Thymus (tissue), 14 donors: ENCODE measurements at places on chromosomes 13 and 19.

GRCh38 chr19:15453091-15453578, 3.4 kb upstream of the WIZ start:
- DNase-seq: no peak
- H3K27ac ChIP-seq: no peak overlapping the region
- H3K36me3 ChIP-seq: peaks cover 64% of the 10 kb centered on the region
- peaks cover 4% of the 10 kb centered on the region for H3K27me3 ChIP-seq
- no peak overlapping the region for H3K4me3 ChIP-seq

DNA sequence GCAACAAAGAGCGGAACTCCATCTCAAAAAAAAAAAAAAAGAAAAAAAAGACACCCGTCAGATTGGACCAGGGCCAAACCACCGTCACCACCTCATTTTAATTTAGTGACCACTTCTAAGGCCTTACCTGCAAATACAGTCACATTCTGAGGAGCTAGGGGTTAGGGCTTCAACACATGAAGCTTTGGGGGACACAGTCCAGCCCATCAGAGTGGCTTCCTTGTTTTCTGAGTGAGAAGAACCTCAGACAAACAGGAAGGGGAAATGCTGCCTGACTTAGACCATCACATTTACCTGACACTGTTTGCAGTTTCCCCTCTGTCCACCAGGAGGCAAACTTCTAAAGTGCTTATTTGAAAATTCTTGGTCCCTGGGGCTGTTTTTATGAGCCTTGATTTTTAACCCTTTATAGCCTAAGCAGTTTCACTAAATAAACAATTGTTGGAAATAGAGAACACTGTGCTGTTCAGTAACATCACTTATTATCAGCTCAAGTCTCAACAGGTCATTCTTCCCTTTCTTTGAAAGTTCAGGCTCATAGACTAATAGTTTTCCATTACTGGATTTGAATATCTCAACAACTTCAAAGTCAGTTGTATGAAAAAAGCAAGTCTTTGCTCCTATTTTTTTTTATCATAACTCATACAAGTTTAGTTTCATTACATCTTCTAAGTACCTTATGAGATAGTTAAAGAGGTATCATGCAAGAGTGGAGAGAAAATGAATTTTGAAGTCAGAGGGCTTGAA, 74.9 kb upstream of the WASF3 start:
- no peaks in the 10 kb centered on the region for H3K36me3 ChIP-seq
- no peak overlapping the region for H3K4me3 ChIP-seq
- H3K27ac ChIP-seq: no peak overlapping the region
- DNase-seq: peak; percentile 48
- H3K4me1 ChIP-seq: no peaks in the 10 kb centered on the region

DNA sequence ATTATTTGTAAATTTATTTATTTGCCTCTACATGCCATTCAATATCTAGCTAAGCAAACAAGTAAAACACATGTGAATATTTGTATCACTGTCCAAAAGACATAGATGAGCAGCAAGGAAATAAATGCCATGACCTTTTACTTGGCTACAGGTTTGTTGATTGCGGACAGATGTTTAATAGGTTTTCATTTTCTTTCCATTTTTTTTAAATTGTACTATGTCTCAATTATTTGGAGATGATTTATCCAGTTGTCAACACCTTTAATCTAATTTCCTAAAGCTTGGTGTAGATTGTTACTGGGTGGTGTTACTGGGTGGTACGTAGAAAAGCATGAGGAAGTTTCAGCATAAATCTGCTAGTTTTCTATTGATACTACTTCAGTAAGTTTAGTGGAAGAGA, 560.6 kb upstream of the SPRY2 start:
- no peaks in the 10 kb centered on the region for H3K36me3 ChIP-seq
- H3K27me3 ChIP-seq: no peaks in the 10 kb centered on the region
- H3K4me1 ChIP-seq: no peaks in the 10 kb centered on the region
- no peak for DNase-seq
- H3K4me3 ChIP-seq: no peak overlapping the region

GRCh38 chr13:32447894-32448623, 20.1 kb upstream of the N4BP2L1 start:
- H3K27me3 ChIP-seq: no peaks in the 10 kb centered on the region
- H3K27ac ChIP-seq: no peak overlapping the region
- H3K36me3 ChIP-seq: no peaks in the 10 kb centered on the region
- no peak overlapping the region for H3K4me3 ChIP-seq

- H3K27me3 ChIP-seq: no peaks in the 10 kb centered on the region
- no peak overlapping the region for H3K4me3 ChIP-seq
- H3K4me1 ChIP-seq: no peaks in the 10 kb centered on the region
- no peak overlapping the region for H3K27ac ChIP-seq
- H3K36me3 ChIP-seq: no peaks in the 10 kb centered on the region
- no peak for DNase-seq
These were observed 58.8 kb downstream of the GGACT start for GRCh38 chr13:100529666-100530377.

GRCh38 chr13:79833991-79834390, 353.0 kb downstream of the NDFIP2 start:
- H3K36me3 ChIP-seq: no peaks in the 10 kb centered on the region
- H3K4me3 ChIP-seq: no peak overlapping the region
- no peaks in the 10 kb centered on the region for H3K4me1 ChIP-seq
- DNase-seq: no peak
- H3K27ac ChIP-seq: no peak overlapping the region
- no peaks in the 10 kb centered on the region for H3K27me3 ChIP-seq

GRCh38 chr19:2056837-2057192, 5.8 kb upstream of the MKNK2 start:
- H3K4me3 ChIP-seq: no peak overlapping the region
- H3K27ac ChIP-seq: peak overlapping the region; percentile 44
- no peaks in the 10 kb centered on the region for H3K36me3 ChIP-seq

GRCh38 chr13:100461309-100462030, 127.1 kb downstream of the GGACT start:
- no peak overlapping the region for H3K27ac ChIP-seq
- peaks cover 3% of the 10 kb centered on the region for H3K4me1 ChIP-seq
- H3K36me3 ChIP-seq: no peaks in the 10 kb centered on the region
- H3K4me3 ChIP-seq: no peak overlapping the region
- no peaks in the 10 kb centered on the region for H3K27me3 ChIP-seq

GRCh38 chr13:46896341-46897137, at the start of gene HTR2A:
Gene HTR2A, minus strand, starts transcription at chr13:46897053. Its CDS starts 1,147 bp downstream, at chr13:46895906.
- peak within 1 kb of the TSS; percentile 14 for H3K4me3 ChIP-seq
- no peaks in the 10 kb centered on the region for H3K4me1 ChIP-seq
- no peaks in the 10 kb centered on the region for H3K36me3 ChIP-seq
- H3K27me3 ChIP-seq: no peaks in the 10 kb centered on the region
- DNase-seq: no peak
- H3K27ac ChIP-seq: no peak within 1 kb of the TSS

DNA sequence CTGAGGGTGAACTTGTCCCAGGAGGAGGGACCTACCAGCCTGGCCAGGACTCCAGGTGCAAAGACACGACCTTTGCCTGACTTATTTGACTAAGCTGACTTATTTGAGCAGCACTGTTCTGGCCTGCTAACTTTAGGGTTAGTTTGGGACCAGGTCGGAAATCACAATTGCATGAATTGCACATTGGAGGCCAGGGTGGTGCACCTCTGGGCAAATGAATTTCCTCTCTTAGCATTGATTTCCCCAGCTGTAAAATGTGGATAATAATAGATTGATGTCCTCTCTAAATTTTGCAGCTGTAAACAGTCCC, 1.4 kb upstream of the BST2 start:
- peak; percentile 36 for DNase-seq
- H3K4me3 ChIP-seq: peak overlapping the region; percentile 28
- H3K36me3 ChIP-seq: peaks cover 9% of the 10 kb centered on the region
- peak overlapping the region; percentile 92 for H3K27ac ChIP-seq

GRCh38 chr13:76992548-76993001, 694 bp downstream of the CLN5 start:
- H3K27me3 ChIP-seq: no peaks in the 10 kb centered on the region
- peak overlapping the region; percentile 87 for H3K27ac ChIP-seq
- peak; percentile 31 for DNase-seq
- peaks cover 19% of the 10 kb centered on the region for H3K36me3 ChIP-seq
- peak overlapping the region; percentile 92 for H3K4me3 ChIP-seq

- H3K36me3 ChIP-seq: peaks cover 72% of the 10 kb centered on the region
- H3K27me3 ChIP-seq: no peaks in the 10 kb centered on the region
- no peak for DNase-seq
- H3K4me3 ChIP-seq: no peak overlapping the region
- H3K4me1 ChIP-seq: no peaks in the 10 kb centered on the region
- H3K27ac ChIP-seq: no peak overlapping the region
These were observed 11.1 kb downstream of the SLC44A2 start for GRCh38 chr19:10636304-10636972.

- H3K4me1 ChIP-seq: no peaks in the 10 kb centered on the region
- H3K36me3 ChIP-seq: no peaks in the 10 kb centered on the region
- H3K4me3 ChIP-seq: no peak overlapping the region
- no peak for DNase-seq
- no peaks in the 10 kb centered on the region for H3K27me3 ChIP-seq
These were observed 1359.6 kb upstream of the ATXN8OS start for GRCh38 chr13:68748038-68748437.

- H3K27ac ChIP-seq: no peak overlapping the region
- no peaks in the 10 kb centered on the region for H3K36me3 ChIP-seq
- no peak overlapping the region for H3K4me3 ChIP-seq
- H3K27me3 ChIP-seq: peaks cover 23% of the 10 kb centered on the region
- no peak for DNase-seq
These were observed 5.0 kb downstream of the FBN3 start for GRCh38 chr19:8144273-8144995.

DNA sequence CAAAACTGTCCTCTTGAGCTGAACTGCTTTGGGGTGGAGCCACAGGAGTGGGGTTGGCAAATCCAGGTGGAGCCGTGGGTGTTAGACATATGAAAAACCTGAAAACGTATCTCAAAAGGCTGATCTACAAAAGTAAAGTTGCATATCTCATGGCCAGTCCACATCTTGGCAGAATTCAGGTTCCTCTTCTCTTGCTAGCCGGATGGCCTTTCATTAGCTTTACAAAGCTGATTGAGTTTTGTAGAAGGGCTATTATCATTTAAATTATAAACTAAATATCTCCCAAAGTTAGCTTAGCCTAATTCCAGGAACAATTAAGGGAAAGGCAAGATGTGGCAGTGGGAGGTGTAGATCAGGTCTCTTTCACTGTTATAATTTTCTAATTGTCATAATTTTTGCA, 1427.7 kb downstream of the EFNB2 start:
- no peak overlapping the region for H3K27ac ChIP-seq
- no peaks in the 10 kb centered on the region for H3K4me1 ChIP-seq
- H3K27me3 ChIP-seq: no peaks in the 10 kb centered on the region
- H3K4me3 ChIP-seq: no peak overlapping the region
- H3K36me3 ChIP-seq: no peaks in the 10 kb centered on the region

DNA sequence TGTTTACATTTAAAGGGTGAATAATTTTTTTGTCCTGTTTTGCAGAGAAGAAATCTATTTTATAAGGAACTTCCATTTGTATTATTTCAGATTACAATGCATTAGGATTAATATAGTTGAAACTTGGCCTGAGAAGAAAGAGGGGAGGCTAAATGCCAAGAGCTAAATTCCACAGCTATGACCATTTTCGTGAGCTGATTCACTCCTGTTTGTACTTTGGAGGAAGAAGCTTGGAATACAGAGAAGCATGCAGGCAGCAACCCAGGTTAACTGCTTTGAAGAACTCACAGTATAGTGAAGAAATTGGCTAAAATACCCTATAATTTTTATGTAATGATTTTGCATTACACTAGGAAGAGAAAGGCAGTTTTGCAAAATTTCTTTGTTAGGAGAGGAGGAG, 309.4 kb upstream of the KLF12 start:
- no peak for DNase-seq
- H3K4me1 ChIP-seq: no peaks in the 10 kb centered on the region
- no peaks in the 10 kb centered on the region for H3K36me3 ChIP-seq
- no peaks in the 10 kb centered on the region for H3K27me3 ChIP-seq

DNA sequence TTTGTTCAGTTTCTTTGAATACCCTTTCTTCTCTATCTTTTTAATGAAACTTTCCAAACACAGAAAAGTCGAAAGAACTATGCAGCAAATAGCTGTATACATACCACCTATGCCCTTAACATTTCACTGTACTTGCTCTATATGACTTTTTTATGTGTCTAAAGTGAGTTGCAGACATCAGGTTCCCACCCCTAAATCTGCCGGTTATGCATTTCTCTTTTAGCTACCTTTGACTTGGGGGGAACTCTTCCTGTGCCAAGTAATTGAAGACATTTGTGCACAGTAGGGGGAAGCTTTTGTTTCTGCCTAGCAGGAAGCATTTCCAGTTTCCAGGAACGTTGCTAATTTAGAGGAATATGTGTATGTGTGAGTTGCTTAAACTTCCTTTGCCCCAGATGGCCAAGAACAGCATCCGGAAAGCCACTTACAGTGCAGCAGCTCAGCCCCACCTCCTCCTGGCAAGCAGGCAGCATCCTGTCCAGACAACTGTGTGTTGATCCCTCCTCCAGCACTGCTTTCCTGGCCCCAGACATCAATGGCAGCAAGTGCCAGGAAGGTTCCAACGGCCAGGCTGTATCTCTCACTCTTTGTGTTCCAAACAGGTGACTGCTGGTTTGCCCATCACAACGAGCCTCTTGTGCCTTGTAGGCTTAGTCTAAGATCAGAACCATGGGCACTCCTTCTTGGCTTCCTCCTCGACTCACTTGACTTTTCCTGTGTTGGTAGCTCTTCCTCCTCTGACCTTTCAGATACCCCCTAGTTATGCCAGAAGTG, 14.7 kb upstream of the GRAMD1A start:
- no peak for DNase-seq
- H3K4me1 ChIP-seq: peaks cover 4% of the 10 kb centered on the region
- H3K27me3 ChIP-seq: no peaks in the 10 kb centered on the region
- no peak overlapping the region for H3K4me3 ChIP-seq
- H3K36me3 ChIP-seq: no peaks in the 10 kb centered on the region
- H3K27ac ChIP-seq: peak overlapping the region; percentile 68

GRCh38 chr19:55113570-55114039, 3.8 kb downstream of the PPP1R12C start:
- H3K4me3 ChIP-seq: no peak overlapping the region
- peaks cover 14% of the 10 kb centered on the region for H3K4me1 ChIP-seq
- H3K36me3 ChIP-seq: peaks cover 28% of the 10 kb centered on the region
- no peaks in the 10 kb centered on the region for H3K27me3 ChIP-seq

DNA sequence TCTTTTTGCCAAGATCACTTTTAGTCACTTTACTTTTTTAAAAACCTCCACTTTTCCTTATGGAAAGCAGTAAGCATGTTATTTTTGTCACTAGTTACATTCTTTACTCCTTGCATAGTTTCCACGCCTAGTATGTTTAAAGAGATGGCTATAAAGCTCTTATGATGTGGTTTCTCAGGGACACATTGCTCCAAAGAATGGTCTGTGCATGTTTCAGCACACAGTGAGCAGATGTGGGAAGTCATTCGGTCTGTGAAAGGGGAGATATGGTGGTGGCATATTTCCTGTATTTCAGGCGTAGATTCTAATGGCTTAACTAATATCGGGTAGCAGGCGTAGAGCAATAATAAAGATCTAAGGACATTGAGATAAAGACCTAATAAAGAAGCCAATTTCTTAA, 180.7 kb downstream of the SLITRK6 start:
- H3K27me3 ChIP-seq: no peaks in the 10 kb centered on the region
- no peaks in the 10 kb centered on the region for H3K36me3 ChIP-seq
- H3K4me1 ChIP-seq: no peaks in the 10 kb centered on the region
